ENCODE measurements at places on chromosomes 11 and 22.

- no peak for DNase-seq
Observed at GRCh38 chr11:76162336-76163288, 43.7 kb downstream of the WNT11 start.

- no peak for DNase-seq
Observed at GRCh38 chr11:96579656-96580055, 189.8 kb downstream of the JRKL start.

- no peak for DNase-seq
Observed at GRCh38 chr11:33474866-33475265, 217.7 kb downstream of the HIPK3 start.

DNA sequence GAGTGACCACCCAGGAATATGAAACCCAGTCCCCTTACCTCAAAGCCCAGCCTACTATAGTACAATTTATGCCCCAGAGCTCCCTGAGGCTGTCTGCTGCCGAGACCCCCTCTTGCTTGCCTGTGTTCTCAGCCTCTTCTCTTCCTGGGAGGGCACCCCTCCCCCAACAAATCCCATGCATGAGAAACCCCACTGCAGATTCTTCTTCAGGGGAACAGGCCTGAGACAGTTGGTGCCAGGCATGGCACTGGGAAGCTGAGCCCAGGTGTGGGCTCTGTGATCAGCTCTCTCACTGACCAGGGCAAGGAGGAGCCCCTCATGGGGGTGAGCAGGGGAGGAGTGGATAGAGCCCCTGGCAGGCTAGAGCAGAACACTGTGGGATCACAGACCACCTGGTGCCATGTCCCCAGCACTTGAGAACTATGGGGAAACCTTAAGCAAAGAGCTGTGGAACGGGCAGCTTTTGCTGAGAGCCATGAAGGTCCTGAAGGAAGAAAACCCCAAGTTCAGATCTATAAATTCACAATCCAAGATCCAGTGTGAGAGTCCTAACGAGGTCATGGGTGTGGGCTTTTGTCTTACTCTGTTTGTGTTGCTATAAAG lies 46.5 kb upstream of the TH start:
- no peak for DNase-seq

- DNase-seq, result no peak
Observed at GRCh38 chr11:96105944-96106343, 182.0 kb upstream of the MTMR2 start.

GRCh38 chr22:19998991-19999820 lies 17.4 kb downstream of the ARVCF start:
- DNase-seq, result no peak

GRCh38 chr22:37892566-37893335 lies 13.3 kb upstream of the MICALL1 start:
- DNase-seq, result no peak

- peak; percentile 22 for DNase-seq
Observed at GRCh38 chr11:129992161-129992944, 10.3 kb downstream of the PRDM10 start.

GRCh38 chr11:18748766-18749365 lies 22.9 kb upstream of the IGSF22 start:
- DNase-seq, result no peak

DNA sequence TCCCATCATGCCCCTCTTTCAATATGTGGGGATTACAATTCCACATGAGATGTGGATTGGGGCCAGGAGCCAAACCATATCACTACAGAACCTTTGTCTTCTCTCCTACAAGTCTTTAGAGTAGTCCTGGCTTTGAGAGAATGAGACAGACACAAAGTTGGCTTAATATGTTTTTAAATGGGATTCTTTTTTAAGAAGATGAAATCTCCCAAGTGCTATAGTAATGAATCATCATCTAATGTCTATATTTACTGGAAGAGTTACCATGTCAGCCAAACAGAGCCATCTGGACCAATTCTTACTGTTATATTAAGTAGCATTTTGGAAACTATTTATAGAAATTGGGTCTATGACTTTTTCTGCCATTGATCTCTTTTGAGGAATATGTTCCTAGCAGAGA lies 38.1 kb upstream of the CARD18 start:
- DNase-seq, result peak; percentile 94

GRCh38 chr11:127114035-127114434 lies 113.5 kb upstream of the KIRREL3 start:
- no peak for DNase-seq

DNA sequence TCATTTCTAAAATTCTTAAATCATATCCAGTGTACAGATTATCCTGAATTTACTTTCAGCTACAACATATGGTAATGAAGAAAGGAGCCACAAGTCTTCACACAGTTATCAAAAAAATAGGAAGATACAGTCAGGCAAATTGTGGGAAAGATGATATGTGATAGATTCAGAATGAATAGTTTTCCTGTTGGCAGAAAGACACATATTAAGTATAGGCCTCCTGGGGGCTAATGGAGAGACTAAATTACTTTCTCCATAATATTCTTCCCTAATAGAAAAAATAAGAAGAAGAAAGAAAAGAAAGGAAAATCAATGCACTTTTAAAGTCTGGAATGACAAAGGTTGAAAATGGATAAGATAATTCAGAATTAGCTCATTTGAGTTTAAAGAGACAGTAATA lies 2073.5 kb downstream of the LRRC4C start:
- DNase-seq, result no peak

GRCh38 chr22:49909476-49910205 lies 8.6 kb downstream of the ALG12 start:
- no peak for DNase-seq

- no peak for DNase-seq
Observed at GRCh38 chr11:32830796-32831195, 1.1 kb downstream of the PRRG4 start.

DNA sequence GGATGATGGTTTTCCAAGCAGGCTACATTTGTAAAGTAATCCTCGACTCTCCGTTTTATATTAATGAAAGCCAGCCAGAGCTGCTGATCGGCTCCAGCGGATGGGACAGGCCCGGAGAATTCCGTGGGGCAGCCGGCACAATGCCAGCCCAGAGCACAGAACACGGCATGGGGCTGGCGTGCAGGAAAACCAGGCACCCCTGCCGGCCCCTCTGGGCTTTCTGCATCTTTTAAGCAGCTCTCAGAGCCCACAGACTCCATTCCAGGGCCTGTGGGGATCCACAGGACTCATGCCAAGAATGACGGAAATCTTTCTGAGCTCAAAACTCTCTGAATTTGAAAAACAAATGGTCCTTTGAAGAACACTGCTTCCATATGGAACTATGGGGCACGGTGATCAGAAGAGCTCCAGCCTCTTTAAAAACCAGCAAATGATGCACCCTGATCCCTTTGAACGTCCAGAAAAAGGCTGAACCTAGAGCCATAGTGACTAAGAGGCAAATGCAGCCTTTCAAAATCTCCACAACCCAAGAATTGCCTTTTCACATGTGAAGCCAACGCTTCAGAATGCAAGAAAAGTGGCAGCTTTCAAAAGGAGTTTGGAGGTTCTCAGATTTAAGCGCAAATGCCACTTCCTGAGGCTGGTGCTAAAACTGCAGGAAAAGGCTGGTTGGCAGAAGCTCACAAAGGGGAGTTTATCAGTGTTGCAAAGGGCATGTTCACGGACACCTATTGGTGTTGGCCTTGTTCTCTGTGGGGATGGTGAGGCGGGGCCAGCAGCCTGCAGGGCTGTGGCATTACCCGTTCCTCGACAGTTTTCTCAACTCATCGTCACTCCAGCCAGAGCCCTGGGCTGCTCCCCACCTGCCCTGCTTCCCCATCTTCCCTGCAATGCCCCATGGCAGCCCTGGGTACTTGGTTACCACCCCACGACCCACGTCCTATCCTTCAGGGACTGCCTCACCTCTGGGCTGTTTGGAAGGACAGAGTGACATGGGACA lies 212.5 kb downstream of the CTTN start:
- peak; percentile 39 for DNase-seq

DNA sequence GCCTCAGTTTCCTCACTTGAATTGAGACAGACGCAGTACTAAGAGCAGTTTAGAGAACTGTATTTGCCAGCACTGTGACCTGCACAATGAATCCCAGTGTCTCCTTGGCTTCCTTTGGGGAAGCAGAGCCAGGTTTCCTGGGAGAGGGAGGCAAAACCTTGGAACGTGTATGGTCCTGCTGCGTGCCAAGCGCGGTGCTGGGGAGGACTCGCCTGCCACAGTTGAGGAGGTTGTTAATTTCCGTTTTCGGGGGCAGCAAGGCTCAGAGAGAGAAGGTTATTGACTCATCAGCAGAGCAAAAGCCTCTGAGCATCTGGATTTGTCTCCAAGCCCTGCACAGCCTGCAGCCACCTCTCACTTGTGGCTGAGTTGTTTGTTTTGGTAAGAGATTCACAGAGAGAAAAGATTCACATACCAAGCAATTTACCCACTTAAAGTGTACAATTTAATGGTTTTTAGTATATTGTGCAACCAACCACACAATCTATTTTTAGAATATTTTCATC lies 10.8 kb downstream of the SYT12 start:
- peak; percentile 98 for DNase-seq

DNA sequence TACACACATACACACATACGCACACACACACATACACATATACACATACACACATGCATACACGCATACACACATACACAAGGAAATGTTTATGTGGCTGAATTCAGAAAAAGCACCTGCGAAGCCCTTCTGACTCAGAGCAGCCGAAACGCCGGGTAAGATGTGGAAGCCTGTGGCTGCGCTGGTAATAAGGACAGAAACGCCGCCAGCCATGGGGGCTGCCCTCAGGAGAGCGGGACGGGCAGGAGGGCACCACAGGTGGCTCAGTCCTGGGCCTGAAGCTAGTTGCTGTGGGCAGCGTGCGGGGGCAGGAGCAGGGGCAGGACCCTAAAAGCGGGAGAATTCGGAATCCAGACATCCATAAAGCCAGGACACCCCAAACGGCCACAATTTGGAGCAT lies 378.3 kb downstream of the BRD1 start:
- DNase-seq, result no peak

GRCh38 chr11:65492637-65493366 lies 6.0 kb upstream of the MALAT1 start:
- peak; percentile 88 for DNase-seq

- no peak for DNase-seq
Observed at GRCh38 chr11:77517753-77518152, 43.9 kb upstream of the PAK1 start.

DNA sequence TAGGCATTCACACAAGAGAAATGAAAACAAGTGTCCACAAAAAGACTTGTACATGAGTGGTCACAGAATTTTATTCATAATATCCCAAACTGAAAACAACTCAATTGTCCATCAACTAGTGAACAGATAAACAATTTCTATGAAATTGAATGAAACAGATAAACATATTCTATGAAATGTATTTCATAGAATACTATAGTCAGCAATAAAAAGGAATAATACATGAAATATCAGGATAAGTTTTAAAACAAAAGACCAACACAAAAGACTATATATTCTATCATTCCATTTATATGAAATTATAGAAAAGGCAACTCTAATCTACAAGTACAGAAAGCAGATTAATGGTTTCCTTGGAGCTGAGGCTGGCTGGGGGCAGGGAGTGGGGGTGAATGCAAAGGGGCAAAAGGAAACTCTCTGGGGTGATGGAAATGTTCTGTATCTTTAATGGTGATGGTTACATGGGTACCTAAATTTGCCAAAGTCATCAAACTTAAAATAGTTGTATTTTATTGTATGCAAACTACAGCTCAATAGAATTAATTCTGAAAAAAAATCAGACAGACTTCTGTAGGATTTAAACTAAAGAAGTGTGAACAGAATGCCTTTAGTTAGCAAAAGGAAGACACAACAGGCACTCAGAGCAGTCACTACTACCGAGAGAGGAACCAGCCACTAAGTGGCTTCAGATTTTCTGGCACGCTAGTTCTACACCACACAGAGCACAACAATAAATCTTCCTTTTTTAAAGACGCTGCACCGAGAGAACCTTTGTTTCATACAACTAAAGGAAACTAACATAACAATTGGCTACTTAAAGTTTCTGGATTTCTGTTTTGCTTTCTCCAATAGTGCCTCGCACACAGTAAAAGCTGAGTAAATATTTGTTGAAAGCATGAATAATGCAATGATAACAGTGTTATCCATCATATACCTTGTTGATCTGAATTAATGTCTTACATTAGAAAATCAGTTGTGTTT lies 15.4 kb downstream of the CCDC34 start:
- DNase-seq, result no peak

DNA sequence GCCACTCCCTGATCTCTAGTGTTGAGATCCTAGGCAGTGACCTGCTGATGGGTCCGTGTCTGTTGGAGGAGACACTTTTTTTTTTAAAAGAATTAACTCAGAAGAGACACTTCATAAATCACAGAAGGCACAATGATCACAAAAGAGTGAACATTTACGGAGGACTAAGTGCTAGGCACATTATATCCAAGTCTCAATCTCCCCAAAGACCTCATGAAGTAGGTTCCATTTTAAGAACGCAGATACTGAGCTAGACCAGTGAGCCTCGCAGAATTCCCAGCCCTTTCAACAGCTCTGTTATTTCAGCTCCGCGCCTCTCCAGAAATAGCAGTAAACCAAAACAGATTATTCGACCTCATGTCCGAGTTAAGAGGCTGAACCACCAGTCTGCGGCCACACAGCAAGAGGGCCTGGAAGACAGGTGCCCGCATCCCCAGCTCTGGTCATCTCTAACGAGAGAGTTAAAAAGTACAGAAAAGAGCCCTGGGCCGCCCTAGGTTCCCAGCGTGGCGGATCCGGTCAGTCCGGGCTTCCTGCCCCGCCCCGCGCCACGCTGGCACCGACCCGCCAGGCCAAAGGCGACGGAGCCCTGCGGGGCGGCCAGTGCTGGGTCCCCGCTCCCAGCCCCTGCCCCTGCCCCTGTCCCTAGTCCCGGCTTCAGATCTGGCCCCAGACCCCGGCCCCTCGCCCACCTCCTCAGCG lies 612 bp downstream of the XBP1 start:
- peak; percentile 56 for DNase-seq

DNA sequence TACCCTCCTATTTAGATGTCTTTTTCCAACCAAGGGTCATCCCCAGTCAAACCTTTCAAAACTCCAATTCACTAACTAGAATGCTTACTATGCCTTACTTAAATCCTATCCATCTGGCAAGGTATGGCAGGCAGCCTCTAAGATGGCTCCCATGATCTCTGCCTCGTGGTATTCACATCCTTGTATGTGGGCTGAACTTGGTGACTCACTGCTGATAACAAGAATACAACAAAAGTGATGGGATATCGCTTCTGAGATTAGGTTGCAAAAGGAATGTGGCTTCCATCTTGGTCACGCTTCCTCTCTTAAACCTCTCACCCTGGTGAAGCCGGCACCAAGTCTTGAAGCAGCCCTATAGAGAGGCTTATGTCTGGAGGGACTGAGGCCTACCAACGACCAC lies 29.6 kb upstream of the UPB1 start:
- DNase-seq, result peak; percentile 83

GRCh38 chr11:115409691-115410220 lies 94.5 kb downstream of the CADM1 start:
- DNase-seq, result no peak

- DNase-seq, result no peak
Observed at GRCh38 chr11:73227571-73228211, 9.6 kb downstream of the P2RY2 start.

GRCh38 chr11:95821640-95822039 lies 31.3 kb downstream of the CEP57 start:
- peak; percentile 37 for DNase-seq

GRCh38 chr22:29343313-29343805 lies 27.9 kb upstream of the RASL10A start:
- peak; percentile 55 for DNase-seq
